ENCODE measurements at places on chromosomes 5 and 9. TPM values are rescaled to one million over a fixed set of nuclear protein-coding genes. Genes with fewer than 3 reads are reported as not detected.
A peak's percentile ranks its signal among the peaks of the same experiment; 100 is the strongest.

Gene PCDHA13
- not detected for total RNA-seq

DNA sequence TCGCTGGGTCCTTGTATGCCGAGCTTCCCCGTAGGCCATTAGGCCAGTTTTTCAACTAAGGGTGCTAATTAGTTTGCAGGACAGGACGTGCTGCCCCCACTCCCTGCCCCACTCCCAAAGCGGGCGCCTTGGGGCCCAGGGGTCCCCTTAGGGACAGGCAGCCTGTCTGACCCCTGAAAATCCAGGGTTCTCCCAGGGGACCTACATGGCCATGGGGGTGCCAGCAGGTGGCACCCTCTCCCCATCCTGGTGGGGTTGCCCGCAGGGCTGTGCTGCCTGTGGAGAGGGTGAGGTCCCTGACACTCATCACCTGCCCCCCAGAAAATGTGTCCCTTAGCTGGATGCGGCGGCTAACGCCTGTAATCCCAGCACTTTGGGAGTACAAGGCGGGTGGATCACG lies 8.5 kb upstream of the CCDC187 start:
- DNase-seq = peak; percentile 51

GRCh38 chr5:72467461-72467860 lies 39.7 kb downstream of the ZNF366 start:
- no peak for DNase-seq

DNA sequence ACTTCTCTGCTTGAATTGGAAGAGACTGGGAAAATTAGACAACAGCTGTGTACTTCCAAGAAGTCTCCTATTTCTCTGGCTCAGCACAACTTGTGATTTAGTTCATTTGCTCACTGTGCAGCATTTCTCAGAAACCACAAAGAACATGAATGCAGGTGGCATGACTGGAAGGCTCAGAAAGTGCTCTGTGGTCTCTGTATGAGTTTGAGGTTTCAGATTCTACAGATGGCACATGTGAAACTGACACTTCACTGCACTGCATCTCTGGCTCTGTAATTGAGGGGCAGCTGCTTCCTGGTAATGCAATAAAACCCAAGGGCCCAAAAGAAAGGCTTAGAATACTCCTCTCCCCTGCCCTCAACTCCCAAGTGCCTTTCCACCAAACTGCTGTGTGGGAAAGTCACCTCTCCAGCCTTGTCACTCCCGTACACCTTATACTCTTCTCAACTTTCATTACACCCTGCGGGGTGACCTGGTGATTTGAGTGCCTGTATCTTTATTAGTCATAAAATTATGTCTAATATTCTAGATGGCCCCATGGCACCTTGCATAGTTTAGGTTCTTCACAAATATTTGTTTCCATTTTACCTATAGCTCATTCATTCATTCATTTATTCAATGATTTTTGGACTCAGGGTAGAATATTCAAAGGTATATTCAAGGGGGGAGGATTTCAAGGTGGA lies 82.5 kb downstream of the ESM1 start:
- DNase-seq = no peak

Gene FAM169A
- 16.5 TPM for total RNA-seq

DNA sequence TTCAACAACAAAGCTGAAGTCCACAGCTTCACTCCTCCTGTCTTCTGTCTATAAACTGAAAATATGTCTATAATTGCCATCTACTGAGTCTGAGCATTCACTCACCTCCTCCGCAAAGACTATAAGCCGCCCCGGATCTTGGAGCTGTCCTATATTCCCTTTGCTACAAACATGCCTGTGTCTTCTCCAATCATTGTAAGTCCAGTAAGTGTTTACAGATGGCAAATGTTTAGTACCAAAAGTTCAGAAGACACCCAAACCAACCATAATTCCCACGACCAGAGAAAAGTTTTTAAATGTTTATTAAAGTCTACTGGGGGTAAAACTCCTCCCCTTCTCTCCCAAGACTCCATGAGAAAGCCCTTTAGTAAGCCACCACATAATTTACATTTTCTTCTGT lies 80.9 kb downstream of the EBF1 start:
- no peak for DNase-seq

Gene PRR16
- 16.0 TPM for total RNA-seq

Gene KCNV2
- total RNA-seq = not detected

Gene FOXB2
- not detected for total RNA-seq

DNA sequence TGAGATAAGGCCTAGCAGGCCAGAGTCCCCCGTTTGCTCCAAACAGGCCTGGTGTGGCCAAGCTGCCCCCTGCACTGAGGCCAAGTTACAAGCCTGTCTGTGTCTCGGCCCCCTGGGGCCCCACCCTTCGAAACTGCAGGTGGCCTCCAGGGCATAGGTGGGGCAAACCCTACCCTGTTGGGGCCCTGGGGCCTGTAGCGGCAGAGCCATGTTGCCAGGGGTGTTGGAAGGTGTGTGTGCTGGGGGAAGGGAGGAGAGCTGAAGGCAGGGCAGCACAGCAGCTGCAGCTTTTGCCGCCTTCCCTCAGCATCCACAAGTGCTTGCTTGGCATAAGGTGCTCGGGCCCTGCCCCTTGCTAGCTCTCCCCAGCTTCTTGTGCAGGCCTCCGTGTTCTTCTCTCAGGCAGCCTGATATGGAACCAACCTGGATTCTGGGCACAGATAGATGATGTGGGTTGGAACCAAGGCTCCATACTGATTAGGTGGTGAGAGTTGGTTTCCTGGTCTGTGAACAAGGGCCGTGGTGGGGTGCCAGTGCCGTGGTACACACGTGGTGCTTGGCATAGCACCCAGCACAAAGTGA lies 12.7 kb downstream of the IRF1 start:
- no peak for DNase-seq

Gene NUP155
- total RNA-seq = 86.7 TPM

DNA sequence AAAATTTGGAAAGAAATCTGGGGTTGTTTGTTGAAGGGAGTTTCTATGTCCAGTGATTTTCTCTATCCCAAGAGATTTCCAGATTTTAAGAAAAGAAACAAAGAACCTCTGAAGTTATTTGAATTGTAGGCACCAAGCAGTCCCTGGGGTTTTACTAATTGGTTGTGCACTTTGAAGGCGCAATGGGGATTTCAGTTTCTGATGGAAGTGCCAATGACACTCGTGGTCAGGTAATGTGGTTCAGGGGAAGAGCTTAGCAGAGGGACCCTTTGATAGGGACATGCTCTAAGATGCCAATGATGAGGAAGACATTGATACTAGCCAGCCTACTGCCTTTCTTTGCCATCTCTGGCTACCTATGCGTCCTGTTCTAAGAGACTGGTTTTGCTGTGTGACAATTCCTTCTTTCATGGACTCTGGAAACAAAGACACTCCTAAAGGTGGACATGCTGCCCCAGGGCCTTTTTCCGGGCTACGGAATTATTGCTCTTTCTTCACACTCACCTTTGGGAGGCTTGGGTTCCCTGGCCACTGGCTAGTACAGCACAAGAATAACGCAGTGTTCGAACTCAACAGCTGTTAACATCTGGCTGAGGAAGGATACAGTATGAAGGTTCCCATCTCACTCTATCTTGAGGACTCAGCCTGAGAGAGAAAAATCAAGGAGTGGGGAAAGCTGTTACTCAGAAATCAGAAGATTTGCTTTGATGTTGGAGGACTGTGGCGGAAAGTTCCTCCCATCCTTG lies 6.9 kb upstream of the TRAF1 start:
- DNase-seq = no peak

GRCh38 chr9:33273972-33274328 lies 9.1 kb downstream of the CHMP5 start:
- no peak for DNase-seq

Gene PCDHGC4
- 0.22 TPM for total RNA-seq

GRCh38 chr5:111043712-111044506 lies 27.6 kb upstream of the TSLP start:
- no peak for DNase-seq

Gene ZNF658
- total RNA-seq = 2.5 TPM

Gene TCF7
- total RNA-seq = 17.8 TPM

- DNase-seq = no peak
Observed at GRCh38 chr5:161385027-161385426, 161.5 kb downstream of the GABRB2 start.

Gene AGTPBP1
- total RNA-seq = 11.2 TPM

Gene TRIM7
- 28.0 TPM for total RNA-seq

DNA sequence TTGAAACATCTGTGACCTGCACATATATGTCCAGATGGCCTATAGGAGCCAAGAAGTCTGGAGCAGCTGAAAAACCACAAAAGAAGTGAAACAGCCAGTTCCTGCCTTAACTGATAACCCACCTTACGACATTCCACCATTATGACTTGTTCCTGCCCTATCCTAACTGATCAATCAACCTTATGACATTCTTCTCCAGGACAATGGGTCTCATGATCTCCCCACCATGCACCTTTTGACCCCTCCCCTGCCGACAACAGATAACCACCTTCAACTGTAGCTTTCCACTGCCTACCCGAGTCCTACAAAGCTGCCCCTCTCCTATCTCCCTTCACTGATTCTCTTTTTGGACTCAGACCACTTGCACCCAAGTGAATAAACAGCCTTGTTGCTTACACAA lies 233.8 kb downstream of the CCDC171 start:
- DNase-seq = no peak

GRCh38 chr5:56459394-56460194 lies 226.5 kb upstream of the ANKRD55 start:
- no peak for DNase-seq

All from SJSA1 (cell line).